ENCODE measurements at places on chromosomes 3 and 15.

GRCh38 chr3:70870576-70870975 is 558.1 kb upstream of the MDFIC2 start:
- DNase-seq: no peak

DNA sequence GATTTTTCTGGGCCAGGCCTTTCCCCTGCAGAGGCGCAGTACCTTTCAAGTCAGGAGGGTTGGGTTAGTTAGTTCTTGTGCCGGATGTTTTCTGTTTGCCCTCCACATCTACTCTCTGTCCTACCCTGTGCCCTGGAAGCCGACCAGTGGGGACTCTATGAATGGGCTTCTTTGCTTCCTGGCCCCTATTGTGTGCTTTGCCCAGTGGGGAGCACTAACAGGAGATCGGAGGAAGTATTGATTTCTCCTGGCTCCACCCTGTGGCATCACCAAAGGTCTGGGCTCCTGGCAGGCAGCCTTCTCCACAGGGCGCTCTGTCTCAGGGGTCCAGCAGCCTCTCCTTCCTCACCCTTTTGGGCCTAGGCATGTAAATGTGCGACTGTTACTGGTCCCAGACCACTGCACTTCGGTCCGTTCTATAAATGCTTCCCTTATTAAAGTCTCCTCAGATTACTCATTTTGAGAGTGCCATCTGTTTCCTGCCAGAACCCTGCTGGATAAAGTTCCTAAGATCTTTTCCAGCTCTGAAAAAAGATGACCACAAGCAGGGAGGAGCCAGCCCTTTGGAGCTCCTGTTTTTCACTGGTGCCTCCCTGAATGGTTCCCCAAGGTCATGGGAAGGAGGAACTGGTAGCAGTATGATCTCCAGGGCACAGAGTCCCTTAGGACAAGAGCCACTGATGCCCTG is 44.5 kb downstream of the CTDSPL start:
- no peak for DNase-seq

DNA sequence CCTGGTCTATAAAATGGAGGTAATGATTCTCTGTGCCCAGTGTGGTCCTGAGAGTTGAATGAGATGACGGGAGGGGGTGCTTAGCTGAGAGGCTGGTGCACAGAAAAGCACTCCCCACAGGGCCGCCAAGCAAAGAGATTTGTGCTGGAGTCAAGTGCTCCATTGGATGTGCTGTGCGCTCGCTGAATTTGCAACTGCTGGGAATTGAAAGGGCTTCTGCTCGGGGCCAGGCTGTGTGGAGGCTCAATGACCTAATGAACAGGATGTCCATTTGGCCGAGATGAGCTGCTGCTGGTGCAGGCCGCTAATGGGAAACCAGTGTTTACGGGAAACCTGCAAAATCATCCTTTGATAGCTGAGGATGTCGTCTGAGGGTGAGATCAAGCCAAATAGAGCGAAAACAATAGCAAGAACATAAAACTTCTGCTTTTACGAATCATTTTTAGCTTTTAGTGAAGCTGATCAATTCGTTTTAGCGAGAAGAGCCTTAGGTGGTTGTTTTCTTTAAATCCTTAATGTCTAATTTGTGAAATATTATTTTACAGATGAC is 211.7 kb downstream of the GABRG3 start:
- no peak for DNase-seq

DNA sequence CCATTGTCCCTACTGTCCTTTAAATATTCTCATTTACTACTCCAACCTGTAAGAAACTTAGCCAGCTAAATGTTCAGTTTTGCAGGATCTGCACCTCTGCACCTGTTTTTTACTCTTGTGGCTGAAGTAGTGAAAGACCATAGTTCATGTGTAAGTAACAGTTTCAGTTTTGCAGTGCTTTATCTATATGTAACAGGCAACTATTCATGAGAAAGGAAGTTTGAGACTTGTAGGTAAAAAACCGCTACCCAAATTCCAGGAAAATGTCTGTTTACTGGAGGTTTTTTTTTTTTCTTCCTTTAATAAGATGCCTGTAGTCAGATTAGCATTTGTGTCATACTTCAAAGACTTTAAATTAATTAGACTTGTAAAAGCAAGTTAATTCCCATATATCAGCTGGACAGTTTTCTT is 25.4 kb upstream of the MBNL1 start:
- no peak for DNase-seq

DNA sequence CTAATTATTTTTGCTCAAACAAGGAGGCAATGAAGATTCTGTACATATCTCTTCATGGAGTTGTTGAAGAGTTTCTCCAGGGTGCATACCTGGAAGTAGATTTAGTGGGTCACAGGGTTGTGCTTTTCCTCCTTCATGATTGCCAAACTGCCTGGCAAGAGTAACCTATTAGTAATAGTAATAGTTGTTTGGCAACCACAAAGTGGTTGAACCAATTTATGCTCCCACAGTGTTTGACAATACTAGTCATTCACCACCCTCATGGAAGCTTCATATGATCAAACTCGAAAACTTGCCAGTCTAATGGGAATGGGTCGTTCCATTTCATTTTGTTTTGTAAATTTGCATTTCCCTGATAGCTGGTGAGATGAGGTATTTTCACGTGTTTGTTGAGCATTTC is 57.8 kb downstream of the TLE3 start:
- no peak for DNase-seq

- no peak for DNase-seq
Measured at GRCh38 chr15:72923289-72923688, 129.0 kb upstream of the NEO1 start.

DNA sequence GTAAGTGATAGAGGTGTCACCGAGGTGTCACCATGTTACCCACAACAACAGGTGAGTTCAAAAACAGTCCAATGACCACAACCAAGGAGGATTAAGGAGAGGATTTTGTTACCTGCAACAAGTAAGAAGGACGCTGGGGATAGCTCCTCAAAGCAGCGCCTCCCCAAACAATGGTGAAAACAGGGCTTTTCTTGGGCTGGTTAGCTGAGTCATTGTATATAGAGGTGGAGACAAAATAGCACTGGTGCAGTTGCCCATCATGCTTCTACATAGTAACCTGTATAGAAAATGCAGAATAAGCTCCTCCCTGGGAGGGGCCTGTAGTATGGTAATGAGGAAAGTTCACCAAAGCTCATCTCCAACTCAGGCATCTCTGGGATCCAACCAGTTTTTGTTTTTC is 116.9 kb upstream of the EIF1B start:
- no peak for DNase-seq

DNA sequence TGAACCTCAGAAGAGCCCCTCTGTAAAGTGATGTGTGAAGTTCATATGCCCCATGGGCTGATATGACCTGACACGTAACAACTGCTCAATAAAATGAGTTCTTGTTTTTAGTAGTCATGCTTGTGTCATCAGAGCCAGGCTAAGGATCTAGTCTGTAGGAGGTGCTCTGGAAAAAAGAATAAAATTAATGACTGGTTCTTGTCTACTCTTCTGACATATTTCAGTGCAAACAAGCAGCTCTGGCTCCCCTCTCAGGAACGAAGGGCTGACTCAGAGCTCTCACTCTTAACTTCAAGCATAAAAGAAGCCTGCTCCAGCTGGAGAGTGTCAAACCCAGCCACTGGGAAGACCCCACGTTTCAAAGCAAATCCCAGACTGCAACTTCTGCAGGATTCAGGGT is 77.0 kb downstream of the LRIG1 start:
- no peak for DNase-seq
